ENCODE measurements at places on chromosomes 5 and 9.

DNA sequence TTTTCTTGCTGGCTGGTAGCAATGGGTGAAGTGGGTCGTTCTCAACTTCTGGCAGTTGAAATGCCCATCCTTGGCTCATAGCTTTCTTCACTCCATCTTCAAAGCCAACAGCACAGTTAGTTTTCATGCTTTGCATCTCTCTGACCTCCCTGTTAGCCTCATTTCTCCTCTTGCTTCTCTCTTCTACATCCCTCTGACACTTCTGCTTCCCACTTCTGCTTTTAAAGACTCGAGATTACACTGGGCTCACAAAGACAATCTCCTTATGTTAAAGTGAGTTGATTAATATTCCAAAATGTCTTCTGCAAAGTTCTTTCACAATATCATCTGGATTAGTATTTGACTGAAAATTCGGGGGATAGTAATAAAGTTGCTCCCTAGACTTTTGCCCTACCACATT is 684.8 kb upstream of the CCNG1 start:
- DNase-seq: no peak

DNA sequence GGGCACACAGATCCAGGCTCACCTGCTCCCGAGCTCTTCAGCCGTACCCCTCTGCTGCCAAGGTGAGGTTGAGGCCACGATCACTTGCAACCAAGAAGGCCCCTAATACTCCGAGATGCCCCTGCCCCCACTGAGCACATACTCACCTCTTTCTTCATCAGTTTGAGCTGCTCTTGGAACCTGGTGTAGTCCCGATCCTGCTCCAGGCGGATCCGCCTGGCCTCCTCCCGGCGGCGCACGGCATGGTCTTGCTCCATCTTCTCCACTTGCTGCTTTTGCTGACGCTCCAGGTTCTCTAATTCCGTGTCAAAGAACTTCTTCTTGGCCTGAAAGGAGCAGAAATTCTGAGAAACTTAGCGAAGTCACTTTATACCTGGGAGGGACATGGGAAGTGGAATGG is 75.7 kb upstream of the FBXW11 start:
- no peak for DNase-seq

DNA sequence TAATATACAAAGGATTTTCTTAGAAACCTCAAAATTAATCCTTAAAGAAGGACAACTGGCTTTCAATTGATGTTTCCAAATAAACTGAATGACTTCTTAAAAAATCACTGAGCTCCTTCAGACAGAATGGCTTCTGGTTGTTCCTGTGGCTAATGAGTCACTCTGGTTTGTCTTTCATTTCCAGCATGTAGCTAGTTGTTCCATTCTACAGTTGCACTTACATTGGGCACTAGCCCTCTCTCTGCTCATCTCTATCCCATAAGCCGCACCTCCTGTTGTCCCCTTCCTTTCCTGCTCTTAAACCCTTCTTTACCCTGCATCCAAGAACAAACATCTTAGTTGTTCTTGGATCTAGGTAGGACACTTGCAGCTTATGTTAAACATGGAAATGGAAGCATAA is 235.3 kb upstream of the HAPLN1 start:
- DNase-seq: no peak

DNA sequence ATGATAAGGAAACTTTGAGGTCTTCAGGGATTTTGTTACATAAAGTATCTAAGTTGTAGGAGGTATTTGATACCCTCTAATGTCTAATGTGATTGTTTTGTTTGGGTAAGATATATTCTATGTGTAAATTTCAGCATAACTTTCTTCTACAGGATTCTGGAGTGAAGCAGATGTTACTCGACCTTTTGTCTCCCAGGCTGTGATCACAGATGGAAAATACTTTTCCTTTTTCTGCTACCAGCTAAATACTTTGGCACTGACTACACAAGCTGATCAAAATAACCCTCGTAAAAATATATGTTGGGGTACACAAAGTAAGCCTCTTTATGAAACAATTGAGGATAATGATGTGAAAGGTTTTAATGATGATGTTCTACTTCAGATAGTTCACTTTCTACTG is 6.0 kb downstream of the MRPS30 start:
- no peak for DNase-seq

- no peak for DNase-seq
Measured at GRCh38 chr5:104569621-104570020, 1007.0 kb upstream of the NUDT12 start.

- DNase-seq: no peak
Measured at GRCh38 chr9:115306865-115307264, 188.9 kb upstream of the TNC start.

- DNase-seq: no peak
Measured at GRCh38 chr5:106737111-106737510, 933.6 kb downstream of the EFNA5 start.

DNA sequence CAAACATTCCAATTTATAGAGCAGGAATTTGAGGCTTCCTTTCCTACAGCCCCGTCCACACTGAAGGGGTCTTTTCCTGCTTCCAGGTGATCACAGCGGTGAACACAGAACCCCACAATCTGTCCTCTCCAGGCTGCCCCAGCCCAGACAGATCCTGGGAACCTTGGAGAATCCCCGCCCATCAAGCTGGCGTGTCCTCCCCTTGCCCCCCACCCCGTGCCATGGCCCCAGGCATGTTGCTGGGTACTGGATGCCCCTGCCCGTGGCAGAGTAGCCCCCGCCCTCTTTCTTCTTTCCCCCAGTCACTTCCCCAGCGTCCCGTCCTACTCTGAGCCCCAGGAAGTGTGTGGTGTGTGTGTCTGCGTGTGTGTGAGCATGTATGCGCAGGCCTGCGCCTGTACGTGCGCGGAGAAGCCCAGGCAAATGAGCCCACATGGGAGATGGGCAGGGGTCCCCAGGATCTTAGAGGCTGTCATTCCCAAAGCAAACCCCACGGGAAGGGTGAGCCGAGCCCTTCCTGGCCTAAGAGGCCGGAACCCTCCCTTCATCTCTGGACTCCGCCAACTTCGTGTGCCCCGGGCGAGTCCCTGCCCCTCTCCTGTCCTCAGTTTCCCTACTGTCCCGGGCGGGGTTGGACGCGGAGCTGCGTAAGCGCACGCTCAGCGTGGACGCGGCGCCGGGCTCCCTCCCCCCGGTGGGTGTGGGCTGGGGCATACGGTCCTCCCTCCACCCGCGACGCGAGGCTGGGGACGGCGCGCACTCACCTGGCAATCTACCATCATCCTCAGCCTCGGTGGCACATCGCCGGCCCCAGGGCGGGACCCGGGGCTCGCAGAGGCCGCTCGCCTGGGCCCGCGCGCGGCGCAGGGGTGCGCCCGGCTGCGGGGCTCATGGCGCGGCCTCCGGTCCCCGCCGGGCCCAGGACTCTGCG is 15.2 kb downstream of the GBGT1 start:
- DNase-seq: peak; percentile 66

DNA sequence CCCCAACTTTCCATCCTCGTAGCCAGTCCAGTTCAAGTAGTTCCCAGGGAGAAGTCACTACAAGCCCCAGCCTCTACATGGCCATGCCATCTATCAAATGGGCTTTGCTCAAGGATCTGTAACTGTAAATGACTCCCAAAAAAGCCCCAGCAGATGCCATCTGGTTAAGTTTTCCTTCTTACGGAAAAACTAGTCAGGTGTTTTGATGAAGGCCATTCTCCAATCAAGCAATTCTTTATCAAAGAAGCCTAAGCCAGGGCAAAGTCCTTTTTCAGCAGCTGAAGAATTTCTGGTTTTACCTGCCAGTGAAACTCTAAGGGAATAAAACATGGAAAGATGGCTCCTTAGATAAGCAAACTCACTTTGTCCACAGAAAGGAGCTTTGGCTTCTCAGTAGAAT is 21.9 kb upstream of the ZNF622 start:
- no peak for DNase-seq

DNA sequence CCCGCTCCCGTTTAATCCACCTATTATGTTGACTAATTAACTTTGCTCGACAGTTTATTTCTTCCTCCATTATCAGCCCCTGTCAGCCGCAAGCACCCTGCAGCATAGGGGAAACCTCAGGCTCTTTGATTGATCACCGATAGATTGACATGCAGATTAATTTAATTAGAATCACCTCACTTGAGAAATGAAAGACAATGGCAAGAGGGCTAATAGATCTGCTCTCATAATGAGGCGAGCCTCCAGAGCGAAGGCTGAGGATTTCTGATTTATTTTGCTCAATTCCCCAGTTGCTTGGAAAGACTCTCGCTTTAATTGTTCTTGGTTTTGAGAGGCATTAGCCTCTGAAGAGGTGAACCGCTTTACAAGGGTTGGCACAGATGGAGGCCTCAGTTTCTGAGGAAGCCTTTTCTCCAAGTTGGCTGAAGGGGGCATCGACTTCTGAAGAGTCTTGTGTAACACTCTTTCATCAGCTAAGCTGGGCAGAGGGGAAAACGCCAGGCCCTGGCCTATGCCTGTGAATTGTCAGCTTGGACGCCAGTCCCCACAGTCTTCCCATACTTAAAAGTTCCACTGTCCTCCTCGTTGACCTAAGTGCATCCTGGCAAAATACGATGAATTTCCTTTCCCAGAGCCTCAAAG is 275.4 kb downstream of the EBF1 start:
- no peak for DNase-seq

DNA sequence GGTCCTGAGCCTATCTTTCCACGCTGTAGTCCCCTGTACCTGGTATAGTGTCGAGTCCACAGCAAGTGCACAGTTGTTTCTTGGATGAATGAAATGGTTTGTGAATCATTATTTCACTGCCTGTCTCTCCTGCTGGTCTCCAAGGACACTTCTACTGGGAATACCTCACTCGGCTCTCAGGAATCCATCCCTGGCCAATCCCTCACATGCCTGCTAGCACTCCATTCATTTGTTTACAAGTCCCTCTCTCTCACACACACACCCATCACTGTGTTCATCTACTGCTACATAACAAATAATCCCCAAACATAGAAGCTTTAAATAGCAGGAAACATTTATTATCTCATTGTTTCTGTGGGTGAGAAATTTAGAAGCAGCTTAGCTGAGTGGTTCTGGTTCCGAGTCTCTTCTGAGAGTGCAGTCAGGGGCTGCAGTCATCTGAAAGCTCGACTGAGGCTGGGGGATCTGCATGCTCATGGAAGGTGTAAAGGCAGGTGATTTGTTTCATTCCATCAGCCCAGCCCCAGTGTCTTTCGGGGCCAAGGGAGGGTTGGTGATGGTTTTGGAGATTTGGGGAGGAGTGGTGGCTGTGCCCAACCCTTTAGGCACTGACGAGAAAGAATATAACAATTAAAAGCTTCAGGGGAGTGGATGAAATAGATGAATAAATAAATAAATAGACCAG is 132.7 kb upstream of the IER5L start:
- no peak for DNase-seq

DNA sequence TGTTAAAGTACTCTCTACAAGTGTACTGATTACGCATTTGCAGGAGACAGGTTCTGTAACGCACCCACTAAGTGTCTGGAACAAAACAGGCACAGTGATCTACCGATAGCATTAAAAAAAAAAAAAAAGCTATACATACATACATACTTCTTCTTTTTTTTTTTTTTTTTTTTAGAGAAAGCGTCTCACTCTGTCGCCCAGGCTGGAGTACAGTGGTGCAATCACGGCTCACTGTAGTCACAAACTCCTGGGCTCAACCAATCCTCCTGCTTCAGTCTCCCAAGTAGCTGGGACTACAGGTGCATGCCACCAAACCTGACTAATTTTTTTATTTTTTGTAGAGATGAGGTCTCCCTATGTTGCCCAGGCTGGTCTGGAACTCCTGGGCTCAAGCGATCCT is 7.6 kb downstream of the KIF24 start:
- no peak for DNase-seq

GRCh38 chr5:102080288-102080687 is 215.8 kb downstream of the SLCO4C1 start:
- DNase-seq: no peak

All from central memory CD8-positive, alpha-beta T cell (primary cell).